ENCODE measurements at places on chromosomes 7 and 10. TPM values are rescaled to one million over a fixed set of nuclear protein-coding genes. Genes with fewer than 3 reads are reported as not detected.

GATA3 gene
- total RNA-seq, result 0.29 TPM

FERD3L gene
- not detected for total RNA-seq

HOXA2 gene
- under 0.01 TPM for total RNA-seq

HSPA12A gene
- 12.9 TPM for total RNA-seq

OR2A25 gene
- total RNA-seq, result not detected

CRHR2 gene
- total RNA-seq, result not detected
